ENCODE measurements at places on chromosomes 6 and 20.

GRCh38 chr6:52389626-52390360 is 27.8 kb downstream of the PAQR8 start:
- DNase-seq = peak; percentile 62

DNA sequence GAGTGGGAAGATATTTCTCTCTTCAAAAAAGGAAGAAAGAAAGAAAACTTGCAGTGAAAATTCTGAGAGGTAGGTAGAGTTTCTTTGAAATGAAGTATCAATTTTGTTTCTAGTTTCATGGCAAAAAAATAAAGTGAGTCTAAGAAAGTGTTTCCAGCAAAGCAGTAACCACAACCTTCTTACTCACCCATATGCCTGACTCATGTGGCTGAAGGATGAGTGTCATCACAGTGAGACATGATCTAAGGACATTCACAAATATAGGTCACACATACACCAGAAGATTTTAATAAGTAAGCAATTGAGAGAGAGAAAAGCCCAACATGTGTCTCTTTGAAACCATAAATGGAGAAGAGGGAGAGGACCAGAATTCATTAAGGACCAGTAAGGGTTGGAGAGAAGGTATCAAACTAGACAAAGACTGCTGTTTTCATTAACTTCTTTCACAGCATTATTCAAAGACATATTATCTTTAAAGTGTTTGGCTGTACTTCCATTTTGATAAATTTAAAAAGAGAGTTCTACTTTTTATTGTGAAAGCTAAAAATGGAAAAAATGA is 169.5 kb downstream of the FRK start:
- peak; percentile 55 for DNase-seq

- DNase-seq = no peak
Measured at GRCh38 chr20:51396365-51396909, 146.1 kb downstream of the NFATC2 start.

DNA sequence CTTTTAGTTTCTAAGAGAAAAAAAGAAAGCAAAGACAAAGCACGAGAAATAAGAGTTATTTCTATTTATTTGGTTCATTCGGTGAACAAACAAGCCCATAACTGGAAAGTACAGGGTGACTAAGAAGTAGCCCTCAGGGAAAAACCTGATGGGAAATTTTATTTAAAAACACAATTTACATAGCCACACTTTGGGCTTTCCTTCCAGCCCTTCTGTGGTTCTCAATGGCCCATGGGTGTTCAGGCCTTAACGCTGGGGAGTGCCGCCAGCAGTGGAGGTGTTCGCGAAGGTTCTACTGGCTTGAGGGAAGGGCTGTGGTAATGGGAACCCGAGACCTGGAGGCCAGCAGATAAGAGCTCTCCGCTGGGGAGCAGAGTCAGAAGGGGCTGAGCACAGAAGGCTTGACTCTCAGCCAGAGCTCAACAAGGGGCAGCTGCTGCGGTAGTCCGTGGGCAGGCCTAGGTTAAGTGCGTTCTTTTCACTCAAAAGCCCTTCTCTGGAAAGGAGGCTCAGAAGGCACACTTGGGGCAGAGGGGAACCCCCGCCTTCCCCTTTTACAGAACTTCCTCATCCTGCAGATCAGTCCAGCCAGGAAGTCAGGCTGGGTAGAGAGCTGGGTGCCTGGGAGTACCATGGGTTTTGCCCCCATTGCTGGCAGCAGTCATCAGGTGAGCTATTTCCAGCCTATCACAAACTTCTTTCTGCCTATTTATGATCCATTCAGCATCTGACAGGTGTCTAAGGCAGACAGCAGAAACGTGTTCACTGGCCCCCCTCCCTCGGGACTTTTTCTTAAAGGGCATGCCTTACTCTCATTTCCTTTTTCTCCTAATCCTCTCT is 8.8 kb upstream of the CD83 start:
- DNase-seq = no peak

DNA sequence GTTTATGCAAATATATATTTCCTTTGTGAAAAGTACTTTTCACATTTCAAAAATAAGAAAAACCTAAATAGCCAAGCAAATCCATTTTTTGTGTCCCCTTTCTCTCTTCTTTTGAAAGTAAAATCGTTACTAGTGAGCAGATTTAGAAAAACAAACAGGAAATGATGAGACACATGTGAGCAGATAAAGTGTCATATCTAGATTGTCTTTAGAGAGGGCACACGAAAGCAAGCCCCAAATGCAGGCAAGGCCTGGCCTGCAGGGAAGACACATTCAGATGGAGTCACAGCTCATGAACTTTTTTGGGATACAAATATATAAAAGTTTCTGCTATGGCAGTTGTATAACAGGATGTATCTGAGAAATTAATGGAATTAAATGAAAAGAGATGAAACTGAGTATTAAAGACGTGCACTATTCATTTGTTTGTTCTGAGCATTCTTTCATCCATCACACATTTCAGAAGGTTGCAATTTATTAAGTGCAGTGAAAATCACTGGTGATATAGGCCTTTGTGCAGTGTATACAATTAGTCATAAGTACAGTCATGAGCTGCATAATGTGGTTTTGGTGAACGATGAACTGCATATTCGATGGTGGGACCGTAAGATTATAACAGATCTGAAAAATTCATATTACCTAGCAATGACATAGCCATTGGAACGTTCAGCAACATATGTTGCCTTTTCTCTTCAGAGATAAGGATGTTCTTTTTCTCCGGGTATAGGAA is 101.4 kb downstream of the PACRG start:
- DNase-seq = no peak

DNA sequence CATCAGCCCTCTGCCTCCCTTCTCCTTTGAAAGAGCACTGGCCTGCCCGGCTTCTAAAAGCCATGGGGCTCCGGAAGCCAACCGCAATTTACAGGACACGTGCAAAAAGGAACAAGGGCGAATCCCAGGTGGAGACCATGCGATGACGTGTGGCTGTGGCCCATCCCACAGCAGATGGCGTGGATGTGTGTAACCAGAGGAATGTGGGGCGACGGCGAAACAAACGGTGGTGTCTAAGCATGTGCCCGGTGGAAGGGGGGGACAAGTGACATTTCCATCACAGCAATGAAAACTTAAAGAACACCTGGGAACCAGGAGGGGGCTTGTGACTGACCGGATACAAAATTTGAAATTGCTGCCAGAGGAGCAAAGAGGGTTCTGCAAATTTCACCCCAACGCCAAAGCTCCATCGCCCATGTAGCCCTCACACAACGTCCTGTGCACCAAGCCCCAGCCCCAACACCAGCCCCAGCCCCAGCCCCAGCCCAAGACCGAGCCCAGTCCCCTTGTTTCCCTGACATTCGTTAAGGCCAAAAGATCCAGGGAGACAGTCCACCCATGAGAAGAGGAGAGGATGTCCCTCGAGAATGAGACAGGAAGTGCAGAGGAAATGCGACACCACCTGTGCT is 159.7 kb upstream of the ZNF337 start:
- DNase-seq = no peak

- peak; percentile 61 for DNase-seq
Measured at GRCh38 chr6:136547336-136547735, 2.9 kb downstream of the MAP7 start.

GRCh38 chr6:133892813-133893691 is 4.1 kb downstream of the TCF21 start:
- peak; percentile 21 for DNase-seq

DNA sequence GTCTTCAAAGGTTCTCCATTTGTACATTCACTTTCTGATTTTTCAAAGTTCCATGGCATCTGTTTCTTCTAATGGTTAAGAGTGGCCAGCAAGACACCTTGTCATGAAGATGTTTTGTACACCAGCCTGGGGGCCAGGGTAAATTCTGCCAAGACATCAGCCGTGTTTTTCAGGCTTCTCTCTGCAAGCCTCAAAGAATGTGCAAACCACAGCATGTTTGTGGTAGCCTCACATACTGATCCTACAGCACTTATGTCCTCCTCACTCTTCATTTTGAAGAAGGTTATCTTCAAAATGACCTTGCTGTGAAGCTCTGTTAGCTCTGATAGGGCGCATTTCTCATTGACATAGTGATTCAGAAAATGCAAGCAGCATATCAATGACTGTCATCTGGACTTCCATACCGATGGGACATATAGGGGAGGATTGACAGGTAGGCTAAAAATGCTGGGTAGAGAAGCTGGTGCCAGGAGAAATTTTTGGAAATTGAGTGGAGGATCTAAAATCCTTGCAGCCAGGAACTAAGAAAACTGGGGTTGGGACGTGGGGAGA is 59.3 kb upstream of the SPTLC3 start:
- peak; percentile 52 for DNase-seq

DNA sequence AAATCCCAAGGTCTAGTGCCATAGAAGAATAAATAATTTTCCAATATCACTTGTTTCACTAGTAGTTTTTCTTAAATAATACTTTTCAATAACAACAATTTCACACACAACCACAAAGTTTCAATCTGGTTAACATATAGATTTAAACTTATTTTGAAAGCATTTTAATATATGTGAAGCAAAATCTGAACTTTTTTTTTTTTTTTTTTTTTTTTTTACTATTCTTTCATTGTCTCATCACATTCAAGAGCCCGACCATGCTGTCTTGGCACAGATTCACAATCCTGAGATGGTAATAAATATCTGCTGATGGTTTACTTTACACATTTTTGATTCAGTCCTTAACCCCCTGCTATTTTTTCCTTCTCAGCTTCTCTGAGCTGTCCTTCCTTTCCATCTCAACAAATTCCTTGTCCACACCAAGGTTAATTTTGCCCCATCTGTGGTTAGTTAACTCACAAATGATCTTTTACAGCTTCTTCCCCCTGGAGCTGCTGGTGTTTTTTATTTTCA is 262.8 kb downstream of the TMEM242 start:
- DNase-seq = peak; percentile 58

DNA sequence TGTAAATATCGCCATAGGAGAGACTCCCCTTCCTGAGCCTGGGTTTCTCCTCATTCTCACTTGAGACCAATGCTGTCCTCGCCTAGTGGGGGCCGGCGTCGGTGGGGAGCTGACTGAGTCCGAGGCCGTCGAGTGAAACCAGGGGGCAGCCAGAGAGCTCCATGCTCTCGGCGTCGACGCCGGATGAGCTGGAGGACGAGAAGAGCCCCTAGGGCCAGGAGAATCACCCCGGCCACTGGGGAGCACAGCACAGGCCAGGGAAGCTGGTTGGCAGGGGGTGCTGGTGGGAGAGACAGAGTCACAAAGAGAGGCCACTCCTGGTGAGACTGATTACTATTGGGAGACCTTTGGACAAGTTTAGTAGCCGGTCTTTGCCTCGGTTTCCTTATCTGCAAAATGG is 6.4 kb upstream of the GPSM3 start:
- no peak for DNase-seq

GRCh38 chr20:11544029-11544678 is 373.5 kb upstream of the BTBD3 start:
- DNase-seq = peak; percentile 85

GRCh38 chr20:7773511-7773910 is 166.7 kb downstream of the HAO1 start:
- no peak for DNase-seq

DNA sequence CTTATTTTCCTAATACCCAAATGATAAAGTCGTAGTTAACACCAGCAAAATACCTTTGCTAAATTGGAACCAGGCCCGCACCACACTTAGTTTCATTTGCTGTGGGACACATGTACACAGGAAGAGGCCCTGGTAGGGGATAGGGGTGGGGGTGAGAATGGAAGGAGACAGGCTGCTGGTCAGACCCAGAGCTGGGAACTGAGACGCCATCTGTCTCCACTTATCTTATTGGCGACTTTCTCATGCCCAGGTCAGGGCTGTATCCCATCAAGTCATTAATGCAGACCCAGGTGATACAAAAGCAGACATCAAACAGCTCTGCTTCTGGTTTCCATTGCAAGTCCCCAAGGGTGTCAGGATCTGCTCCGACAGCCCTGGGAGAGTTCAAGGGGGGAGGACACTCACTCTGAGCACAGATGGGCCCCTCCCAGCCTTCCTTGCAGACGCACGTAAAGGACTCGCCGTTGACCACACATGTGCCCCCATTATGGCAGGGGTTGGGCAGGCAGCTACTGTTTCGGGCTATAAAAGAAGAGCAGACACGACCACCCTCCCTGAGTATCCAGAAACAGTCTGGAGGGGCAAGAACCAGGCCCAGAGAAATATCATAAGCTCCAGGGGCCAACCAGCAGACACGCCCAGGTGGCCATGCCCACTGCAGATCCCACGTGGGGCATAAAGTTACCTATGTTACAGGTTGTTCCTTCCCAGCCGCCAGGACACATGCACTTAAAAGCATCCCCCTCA is 29.2 kb downstream of the JAG1 start:
- DNase-seq = no peak

- DNase-seq = no peak
Measured at GRCh38 chr6:106889692-106890091, 84.8 kb downstream of the CD24 start.

- no peak for DNase-seq
Measured at GRCh38 chr6:114068116-114068515, 97.2 kb upstream of the HDAC2 start.

DNA sequence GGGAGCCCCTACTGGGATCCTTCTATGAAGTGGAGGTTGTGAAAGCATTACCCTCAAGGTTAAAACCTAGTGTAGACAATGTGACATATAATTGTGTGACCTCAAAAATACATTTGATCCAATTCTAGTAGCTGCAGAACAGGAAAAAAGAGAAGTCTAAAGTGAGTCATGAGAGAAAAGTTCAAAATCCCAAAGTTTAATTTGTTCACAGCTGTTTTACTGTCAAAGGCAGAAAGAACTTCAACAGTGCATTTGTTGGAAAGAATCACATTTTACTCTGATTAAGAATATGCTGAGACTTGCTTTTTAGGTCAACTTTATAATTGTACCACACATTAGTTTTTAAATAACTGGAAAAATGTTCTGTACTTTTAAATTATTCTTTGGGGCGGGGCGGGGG is 1027.4 kb upstream of the FLRT3 start:
- DNase-seq = no peak
